MM.1S (cell line): ENCODE measurements at places on chromosomes 13 and 19.

- no peak for DNase-seq
Observed at GRCh38 chr13:99995104-99995588, 13.6 kb downstream of the ZIC2 start.

GRCh38 chr13:75628801-75629200, 7.3 kb upstream of the LMO7 start:
- no peak for DNase-seq

GRCh38 chr13:91313581-91313980, 33.9 kb upstream of the MIR17HG start:
- DNase-seq, result no peak

DNA sequence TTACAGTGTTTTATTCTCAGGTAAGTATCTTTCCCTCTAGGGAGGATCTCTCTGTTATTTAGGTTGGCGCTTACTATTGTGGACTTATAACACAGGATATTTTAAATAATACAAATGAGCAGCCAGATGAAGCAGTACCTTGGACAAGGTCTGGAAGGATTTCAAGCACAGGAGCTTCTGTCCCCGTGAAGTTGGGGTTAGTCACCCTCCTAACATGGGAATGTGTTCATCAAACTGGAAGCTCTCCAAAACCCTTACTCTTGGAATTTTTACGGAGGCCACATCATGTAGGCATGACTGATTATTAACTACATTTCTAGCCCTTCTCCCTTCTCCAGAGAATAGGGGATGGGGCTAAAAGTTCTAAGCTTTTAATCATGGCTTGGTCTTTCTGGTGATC, 38.3 kb upstream of the SPRY2 start:
- no peak for DNase-seq

DNA sequence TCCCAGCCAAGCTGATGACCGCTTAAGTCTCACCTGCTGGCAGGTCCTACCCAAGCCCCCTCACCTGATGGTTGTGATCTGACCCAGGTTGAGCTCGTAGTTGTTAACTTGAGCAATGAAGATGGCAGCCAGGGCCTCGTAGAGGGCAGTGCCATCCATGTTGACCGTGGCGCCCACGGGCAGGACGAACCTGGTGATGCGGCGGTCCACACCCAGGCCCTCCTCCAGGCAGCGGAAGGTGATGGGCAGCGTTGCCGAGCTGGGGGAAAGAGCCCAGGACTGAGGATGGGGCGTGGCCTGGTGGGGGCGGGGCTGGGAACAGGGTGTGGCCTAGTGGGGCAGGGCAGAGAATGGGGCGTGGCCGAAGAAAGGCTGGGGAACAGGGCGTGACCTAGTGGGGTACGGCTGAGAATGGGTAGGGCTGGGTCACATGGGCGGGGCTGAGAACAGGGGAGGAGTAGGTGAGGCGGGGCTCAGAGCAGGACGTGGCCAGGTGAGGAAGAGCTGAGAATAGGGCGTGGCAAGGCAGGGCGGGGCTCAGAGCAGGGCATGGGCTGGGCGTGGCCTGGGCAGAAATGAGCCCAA, 12.9 kb downstream of the OR7C2 start:
- no peak for DNase-seq

DNA sequence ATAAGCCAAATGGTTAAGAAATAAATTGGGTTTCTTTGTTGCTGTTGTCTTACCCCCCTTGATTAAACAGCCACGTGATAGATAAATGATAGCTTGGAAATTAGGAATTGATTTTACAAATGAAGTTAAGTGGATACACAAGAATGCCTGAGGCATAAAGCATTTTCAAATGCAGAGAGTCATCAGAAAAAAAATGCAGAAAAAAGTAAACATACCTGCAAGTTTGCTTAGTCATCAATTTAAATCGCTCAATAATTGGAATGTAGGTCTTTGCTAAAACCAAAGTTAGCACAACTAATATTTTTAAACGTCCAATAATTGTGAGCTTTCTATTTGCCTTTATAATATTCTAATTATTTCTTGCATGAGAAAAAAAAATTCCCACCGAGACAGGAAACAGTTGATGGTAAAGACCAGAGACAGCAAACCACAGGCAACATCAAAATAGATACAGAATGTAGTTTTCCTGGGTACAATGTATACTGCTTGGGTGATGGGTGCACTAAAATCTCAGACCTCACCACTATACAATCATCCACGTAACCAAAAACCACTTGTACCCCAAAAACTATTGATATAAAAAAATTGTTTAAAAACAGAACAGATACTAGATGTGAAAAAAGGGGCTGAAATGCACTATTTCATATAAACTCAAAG, 924.0 kb downstream of the PCDH9 start:
- DNase-seq, result peak; percentile 32

GRCh38 chr19:47239610-47240296, 8.8 kb upstream of the BBC3 start:
- DNase-seq, result peak; percentile 73

DNA sequence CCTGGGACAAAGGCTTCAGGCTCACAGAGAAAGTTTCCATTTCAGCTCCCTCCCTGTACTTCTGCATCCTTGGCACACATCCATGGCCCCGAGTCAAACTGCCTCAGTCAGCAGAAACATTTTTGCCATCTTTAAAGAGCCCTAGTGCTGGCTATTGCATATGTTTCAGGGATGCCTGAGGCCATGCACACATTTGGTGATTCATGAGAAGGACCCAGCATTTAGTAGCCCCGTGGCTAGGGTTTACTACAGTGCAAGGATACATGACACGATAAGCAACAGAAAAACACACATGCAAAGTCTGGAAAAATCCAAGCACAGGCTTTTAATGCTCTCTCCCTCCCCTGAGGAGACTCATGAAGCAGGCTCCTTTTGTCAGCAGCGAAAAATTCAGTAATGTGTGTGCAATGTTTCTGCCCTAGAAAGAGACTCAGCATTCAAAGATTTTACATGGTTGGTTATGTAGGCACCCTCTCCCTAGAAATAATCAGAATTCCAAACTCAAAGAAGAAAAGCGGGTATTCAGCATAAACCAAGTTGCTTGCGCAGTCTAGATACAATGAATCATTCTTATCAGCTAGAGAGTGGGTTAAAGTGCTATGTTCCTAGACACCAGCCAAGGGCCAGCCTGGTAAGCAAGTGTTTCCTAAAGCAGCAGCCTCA, 17.6 kb downstream of the ACOD1 start:
- DNase-seq, result no peak

- peak; percentile 52 for DNase-seq
Observed at GRCh38 chr19:2332341-2333026, 4.0 kb downstream of the SPPL2B start.

DNA sequence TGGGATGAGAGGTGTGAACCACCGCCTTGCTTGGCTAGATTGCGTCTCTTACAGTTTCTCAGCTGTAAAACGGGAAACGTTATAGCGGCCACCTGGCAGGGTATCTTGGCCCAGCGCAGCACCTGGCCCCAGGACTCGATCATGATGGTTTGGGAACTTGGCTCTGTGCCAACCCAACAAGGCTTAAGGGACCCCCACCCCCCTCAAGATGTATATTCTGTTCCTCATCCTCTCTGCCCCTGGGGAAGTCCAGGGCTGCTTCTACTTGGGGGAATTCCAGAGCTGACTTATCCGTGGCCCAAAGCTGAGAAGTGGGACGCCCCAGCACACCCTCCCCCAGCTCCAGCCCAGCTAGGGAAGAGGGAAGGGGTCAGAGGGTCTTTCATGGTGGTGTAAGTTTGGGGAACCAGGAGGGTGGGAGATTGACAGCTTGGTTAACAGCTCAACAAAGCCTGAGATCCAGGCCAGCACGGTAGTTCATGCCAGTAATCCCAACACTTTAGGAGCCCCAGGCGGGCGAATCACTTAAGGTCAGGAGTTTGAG, 695 bp downstream of the ICAM1 start:
- DNase-seq, result no peak

DNA sequence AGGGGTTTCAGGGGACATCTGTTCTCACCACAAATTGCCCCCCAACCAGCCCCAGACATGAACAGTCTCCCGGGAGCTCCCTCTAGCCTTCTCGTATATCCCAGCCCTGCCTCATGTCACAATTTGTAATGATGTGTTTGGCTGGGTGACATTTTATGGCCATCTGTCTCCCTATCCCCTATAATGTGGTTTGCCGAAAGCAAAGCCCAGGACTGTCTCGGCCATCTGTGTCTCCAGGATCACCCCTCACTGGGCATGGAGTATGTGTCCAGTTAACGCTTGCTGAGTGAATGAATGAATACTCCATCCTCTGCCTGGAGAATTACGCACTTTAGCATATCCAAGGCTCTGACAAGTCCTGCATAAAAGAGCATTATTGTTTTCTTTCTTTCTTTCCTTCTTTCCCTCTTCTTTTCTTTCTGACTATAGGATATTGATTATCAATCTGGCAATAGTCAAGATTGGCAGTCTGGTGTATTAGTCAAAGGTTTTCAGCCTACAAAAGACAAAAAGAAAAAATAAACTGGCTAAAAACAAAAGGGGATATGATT, 15.1 kb downstream of the HPN start:
- no peak for DNase-seq

DNA sequence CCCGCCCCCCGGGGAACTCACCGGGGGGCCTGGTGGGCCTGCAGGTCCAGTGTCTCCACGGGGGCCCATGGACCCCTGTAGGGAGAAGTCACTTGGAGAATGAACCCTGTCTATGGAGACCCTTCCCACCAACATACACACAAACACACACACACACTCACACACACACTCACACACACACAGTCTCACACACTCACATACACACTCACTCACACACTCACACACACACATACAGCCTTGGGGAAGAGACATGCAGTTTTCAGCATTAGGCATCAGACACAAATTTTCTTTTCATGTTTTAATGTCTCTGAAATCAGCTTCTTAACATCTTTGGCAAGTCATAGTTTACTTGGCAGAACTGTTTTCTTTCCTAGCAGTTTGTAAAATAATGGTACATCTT, 31.0 kb upstream of the OLFM2 start:
- no peak for DNase-seq

DNA sequence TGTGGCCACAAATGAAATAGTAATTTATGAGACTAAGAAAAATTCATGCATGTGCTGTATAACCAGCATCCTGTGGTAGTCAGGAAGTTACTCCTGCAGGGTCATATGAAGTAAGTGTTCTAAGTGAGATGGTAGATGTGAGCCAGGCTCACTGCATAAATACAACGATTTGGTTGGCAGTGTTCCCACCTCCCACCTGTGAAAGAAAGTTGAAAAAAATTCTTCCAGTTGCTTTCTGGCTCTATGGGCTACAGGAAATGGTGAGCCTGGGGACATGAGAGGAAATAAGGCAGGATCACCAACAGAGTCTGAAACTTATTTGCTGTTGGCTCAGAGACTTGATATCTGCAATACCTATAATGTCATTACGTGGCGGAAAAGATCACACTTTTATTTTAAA, 301.7 kb upstream of the SPRY2 start:
- no peak for DNase-seq

DNA sequence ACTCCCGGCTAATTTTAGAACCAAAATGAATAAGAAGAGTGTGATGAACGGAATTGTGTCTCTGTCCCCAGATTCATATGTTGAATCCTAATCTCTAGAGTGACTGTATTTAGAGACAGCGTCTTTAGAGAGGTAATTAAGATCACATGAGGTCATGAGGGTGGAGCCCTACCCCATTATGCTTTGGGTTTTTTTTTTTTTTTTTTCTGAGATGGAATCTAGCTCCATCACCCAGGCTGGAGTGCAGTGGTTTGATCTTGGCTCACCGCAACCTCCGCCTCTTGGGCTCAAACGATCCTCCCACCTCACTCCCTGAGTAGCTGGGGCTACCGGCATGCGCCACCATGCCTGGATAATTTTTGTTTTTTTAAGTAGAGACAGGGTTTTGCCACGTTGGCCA, 27.9 kb downstream of the FBXO27 start:
- DNase-seq, result no peak

- DNase-seq, result no peak
Observed at GRCh38 chr13:19650742-19651141, 17.3 kb downstream of the MPHOSPH8 start.

GRCh38 chr19:17266975-17267788, at the start of gene BABAM1:
TSS of gene BABAM1 (plus strand) at chr19:17267443. CDS start at chr19:17268807, 1,364 bp downstream.
- DNase-seq, result peak; percentile 99

DNA sequence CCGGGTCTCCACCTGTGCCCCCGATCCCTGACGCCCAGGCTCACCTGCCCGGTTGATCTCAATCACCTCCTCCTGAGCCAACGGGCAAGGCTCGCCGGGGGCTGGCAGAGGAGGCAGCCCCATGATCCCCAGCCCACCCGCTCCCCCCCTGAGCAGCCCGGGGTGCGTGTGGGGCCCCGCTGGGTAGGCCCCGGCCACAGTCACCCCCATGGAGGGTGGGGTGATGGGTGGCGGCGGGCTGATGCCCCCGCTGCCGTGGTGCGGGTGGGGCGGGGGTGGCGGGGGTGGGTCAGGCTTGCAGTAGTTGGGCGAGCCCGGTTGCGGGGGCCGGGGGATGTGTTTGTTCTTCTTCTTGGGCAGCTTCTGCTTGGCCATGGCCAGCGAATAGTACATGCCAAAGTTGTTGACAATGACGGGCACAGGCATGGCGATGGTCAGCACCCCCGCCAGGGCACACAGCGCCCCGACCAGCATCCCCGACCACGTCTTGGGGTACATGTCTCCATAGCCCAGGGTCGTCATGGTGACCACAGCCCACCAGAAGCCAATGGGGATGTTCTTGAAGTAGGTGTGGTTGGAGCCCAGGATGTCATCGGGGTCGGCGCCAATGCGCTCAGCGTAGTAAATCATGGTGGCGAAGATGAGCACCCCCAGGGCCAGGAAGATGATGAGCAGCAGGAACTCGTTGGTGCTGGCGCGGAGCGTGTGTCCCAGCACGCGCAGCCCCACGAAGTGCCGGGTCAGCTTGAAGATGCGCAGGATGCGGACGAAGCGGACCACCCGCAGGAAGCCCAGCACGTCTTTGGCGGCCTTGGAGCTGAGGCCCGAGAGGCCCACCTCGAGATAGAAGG, 6.0 kb downstream of the KCNC3 start:
- DNase-seq, result no peak

- no peak for DNase-seq
Observed at GRCh38 chr19:6116749-6117430, 6.6 kb upstream of the RFX2 start.

- DNase-seq, result peak; percentile 51
Observed at GRCh38 chr19:16445238-16446107, 26.3 kb downstream of the EPS15L1 start.

DNA sequence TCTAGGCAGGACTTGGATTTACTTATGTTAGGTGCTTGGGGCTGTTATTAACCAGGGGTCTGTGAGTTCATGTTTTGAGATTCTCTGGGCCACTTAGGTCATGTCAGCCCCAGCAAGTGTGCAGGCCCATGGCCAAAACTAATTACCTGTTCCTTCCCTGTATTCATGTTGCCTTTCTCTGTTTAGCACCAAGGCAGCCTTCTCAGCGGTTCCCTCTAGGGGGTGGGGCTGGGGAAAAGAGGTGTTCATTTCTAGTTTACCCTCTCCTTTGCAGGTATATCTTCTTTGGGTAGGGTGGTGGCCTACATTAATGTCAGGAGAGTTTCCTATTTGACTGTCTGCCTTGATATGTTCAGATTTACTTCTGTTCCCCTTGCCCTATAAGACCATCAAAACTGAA, 61.7 kb downstream of the PDS5B start:
- no peak for DNase-seq

DNA sequence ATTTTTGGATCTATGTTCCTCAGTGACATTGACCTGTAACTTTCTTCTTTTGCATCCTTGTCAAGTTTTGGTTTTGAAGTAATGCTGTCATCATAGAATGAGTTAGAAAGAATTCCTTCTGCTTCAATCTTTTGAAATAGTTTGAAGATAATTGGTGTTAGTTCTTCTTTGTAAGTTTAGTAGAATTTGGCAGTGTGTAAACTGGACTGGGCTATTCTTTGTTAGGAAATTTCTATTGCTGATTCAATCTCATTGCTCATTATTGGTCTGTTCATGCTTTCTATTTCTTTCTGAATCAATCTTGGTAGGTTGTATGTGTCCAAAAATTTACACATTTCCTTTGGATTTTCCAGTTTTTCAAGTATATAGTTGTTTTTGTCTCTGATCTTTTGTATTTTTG, 101.7 kb upstream of the SPRY2 start:
- DNase-seq, result no peak
